ENCODE measurements at places on chromosomes 1 and 21. TPM values are rescaled to one million over a fixed set of nuclear protein-coding genes. Genes with fewer than 3 reads are reported as not detected.

SMCP gene
- total RNA-seq, result not detected

AADACL4 gene
- total RNA-seq, result not detected

PMF1 gene
- 73.4 TPM for total RNA-seq

HOOK1 gene
- 7.7 TPM for total RNA-seq

PODN gene
- total RNA-seq, result not detected

HES2 gene
- 0.30 TPM for total RNA-seq

Data from activated CD4-positive, alpha-beta T cell treated with anti-CD3 and anti-CD28 coated beads, Interleukin-2, amount 10 ng/mL, durations not matched to agents 7 days and 5 days (primary cell).